Hepatocyte (in vitro differentiated cells): ENCODE measurements at places on chromosomes 3 and 15. TPM values are rescaled to one million over a fixed set of nuclear protein-coding genes. Genes with fewer than 3 reads are reported as not detected.
A peak's percentile ranks its signal among the peaks of the same experiment; 100 is the strongest.

The JMJD7 gene
- total RNA-seq: 14.1 and 14.4 TPM in 2 replicates

The ACSBG1 gene
- 0.08 and 0.93 TPM in 2 replicates for total RNA-seq

The PRSS50 gene
- 0.33 and 1.1 TPM in 2 replicates for total RNA-seq

The ZCWPW2 gene
- total RNA-seq: 0.52 and 0.77 TPM in 2 replicates

The IL17RE gene
- total RNA-seq: 9.1 and 10.2 TPM in 2 replicates

The LDHAL6B gene
- not detected in 2 replicates for total RNA-seq

The CFAP91 gene
- total RNA-seq: 1.4 and 2.3 TPM in 2 replicates

GRCh38 chr3:115708540-115708939 is 85.2 kb downstream of the GAP43 start:
- no peak overlapping the region for H3K27ac ChIP-seq
- H3K4me1 ChIP-seq: no peaks in the 10 kb centered on the region
- H3K4me3 ChIP-seq: no peak overlapping the region
- no peak for DNase-seq
- H3K27me3 ChIP-seq: no peaks in the 10 kb centered on the region

DNA sequence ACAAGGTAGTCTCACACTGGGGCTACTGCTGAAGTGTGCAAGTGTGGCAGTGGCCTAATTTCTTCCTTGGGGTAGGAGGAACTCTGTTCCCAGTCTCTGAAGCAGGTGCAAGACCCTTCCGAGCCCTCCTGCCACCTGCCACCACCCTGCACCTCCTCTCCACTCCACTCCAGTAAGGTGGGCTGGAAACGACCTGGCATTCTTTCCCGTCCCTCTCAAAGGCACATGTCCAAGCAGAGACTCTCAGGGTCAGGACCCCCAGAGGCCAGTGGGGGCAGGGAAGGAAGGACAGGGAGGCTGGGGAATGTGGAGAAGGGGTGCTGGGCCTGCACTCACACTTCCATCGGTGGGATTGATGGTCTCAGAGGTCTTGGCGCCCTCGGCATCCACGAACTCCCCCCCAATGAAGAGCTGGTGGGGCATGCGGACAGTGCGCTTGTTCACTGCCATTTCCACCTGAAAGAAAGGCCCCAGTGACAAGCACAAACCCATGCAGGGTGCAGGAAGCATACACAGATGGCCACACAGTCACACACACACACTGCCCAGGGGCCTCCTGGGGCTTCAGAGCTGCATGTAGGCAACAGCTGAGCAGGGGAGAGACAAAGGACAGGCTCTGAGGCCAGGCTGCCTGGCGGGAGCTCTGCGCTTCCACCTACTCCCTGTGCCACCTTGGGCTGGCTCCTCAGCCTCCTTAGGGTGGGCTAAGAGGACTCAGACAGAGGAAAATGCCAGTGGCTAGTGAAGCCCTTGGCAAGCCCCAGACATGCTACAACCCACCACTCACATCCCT is 43.8 kb downstream of the ALDH1L1 start:
- H3K4me1 ChIP-seq: no peaks in the 10 kb centered on the region
- H3K36me3 ChIP-seq: no peaks in the 10 kb centered on the region
- no peak overlapping the region for H3K4me3 ChIP-seq
- no peaks in the 10 kb centered on the region for H3K27me3 ChIP-seq

- no peak for DNase-seq
- no peak overlapping the region for H3K27ac ChIP-seq
- no peaks in the 10 kb centered on the region for H3K4me1 ChIP-seq
- peaks cover 6% of the 10 kb centered on the region for H3K36me3 ChIP-seq
These were observed 47.5 kb downstream of the SACM1L start for GRCh38 chr3:45736707-45737106.

GRCh38 chr3:148815316-148816110 is 12.1 kb upstream of the CPB1 start:
- H3K4me1 ChIP-seq: no peaks in the 10 kb centered on the region
- no peaks in the 10 kb centered on the region for H3K36me3 ChIP-seq
- no peak overlapping the region for H3K4me3 ChIP-seq
- no peak overlapping the region for H3K27ac ChIP-seq

DNA sequence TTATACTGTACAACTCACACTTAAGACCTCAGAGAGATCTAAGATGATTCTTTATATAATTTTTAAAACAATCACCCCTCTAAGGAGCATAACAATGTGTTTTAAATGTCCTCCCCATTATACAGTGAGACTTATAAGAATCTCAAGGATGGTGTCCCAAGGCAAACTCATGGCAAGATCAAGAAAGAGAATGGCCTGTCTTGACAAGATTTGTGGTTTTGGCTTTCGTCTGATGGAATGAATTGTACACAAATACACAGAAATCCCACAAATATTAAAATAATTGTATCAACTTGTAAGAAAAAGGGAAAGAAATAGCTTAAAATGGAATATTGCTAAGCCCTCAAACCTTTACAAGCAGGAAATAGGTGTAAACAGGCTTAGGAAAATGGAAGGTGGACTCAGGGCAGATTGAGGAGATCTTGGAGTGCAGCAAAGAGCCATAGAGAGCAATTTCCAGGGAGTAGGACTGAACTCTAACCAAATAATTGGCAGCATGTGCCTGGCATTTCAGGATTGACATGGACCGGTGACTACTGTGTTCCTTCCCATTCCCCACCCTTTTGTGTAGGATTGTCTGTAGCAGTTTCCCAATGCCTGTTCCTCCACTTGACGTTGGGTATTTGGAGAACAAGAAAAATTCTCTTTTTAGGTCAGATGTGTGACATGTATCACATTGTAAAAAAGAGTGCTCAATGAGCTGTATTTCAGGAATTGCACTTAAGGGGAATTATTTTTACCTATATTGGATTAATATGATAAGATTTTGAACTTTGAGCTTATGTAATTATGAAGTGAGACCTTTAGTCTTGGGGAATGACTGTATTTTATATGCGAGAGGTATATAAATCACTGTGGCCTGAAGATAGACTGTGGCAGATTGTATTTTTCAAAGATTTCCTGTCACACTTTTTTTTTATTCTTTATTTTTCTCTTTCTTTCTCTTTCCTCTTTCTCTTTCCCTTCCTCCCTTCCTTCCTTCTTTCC is 317.8 kb upstream of the SLITRK3 start:
- H3K27me3 ChIP-seq: no peaks in the 10 kb centered on the region
- no peaks in the 10 kb centered on the region for H3K4me1 ChIP-seq
- no peak for DNase-seq
- no peak overlapping the region for H3K27ac ChIP-seq

GRCh38 chr15:83378921-83379578 is 68.1 kb upstream of the SH3GL3 start:
- no peaks in the 10 kb centered on the region for H3K36me3 ChIP-seq
- no peak overlapping the region for H3K27ac ChIP-seq
- peaks cover 11% of the 10 kb centered on the region for H3K27me3 ChIP-seq
- no peak for DNase-seq
- no peaks in the 10 kb centered on the region for H3K4me1 ChIP-seq

DNA sequence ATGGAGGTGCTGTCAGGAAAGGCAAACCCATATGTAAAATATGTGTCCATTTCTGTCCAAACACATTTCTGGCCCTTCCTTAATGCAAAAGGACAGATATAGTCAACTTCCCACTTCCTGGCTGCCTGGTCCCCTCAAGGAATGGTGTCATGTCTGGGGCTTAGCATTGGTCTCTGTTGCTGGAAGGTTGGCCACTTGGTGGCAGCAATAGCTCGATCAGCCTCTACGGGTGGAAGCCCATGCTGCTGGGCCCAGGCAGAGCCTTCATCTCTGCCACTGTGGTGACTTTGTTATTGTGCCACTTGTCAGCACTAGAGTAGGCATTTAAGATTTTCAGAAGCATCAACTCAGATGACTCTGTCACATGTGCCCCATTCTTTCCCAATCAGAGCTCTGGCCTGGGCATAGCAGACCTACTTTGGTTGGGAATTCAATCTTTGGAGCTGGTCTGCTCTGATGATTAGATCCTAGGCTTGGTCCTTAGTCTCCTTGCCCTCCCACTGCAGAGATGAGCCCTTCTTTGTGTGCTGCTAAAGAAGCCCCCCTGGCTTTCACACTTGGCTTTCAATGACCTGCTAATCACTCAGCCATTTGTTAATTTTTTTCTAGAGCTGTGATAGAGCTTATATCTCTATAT is 51.0 kb upstream of the SPSB4 start:
- H3K27me3 ChIP-seq: no peaks in the 10 kb centered on the region
- H3K27ac ChIP-seq: peak overlapping the region; percentile 63
- H3K4me3 ChIP-seq: no peak overlapping the region
- H3K4me1 ChIP-seq: no peaks in the 10 kb centered on the region
- H3K36me3 ChIP-seq: no peaks in the 10 kb centered on the region

GRCh38 chr15:62760538-62760937 is 282.0 kb upstream of the TPM1 start:
- peaks cover 34% of the 10 kb centered on the region for H3K4me1 ChIP-seq
- no peak for DNase-seq
- H3K4me3 ChIP-seq: no peak overlapping the region
- no peaks in the 10 kb centered on the region for H3K36me3 ChIP-seq
- no peaks in the 10 kb centered on the region for H3K27me3 ChIP-seq
- H3K27ac ChIP-seq: no peak overlapping the region

- no peaks in the 10 kb centered on the region for H3K27me3 ChIP-seq
- H3K27ac ChIP-seq: no peak overlapping the region
- no peaks in the 10 kb centered on the region for H3K4me1 ChIP-seq
These were observed 27.7 kb downstream of the HLTF start for GRCh38 chr3:149058602-149059001.

DNA sequence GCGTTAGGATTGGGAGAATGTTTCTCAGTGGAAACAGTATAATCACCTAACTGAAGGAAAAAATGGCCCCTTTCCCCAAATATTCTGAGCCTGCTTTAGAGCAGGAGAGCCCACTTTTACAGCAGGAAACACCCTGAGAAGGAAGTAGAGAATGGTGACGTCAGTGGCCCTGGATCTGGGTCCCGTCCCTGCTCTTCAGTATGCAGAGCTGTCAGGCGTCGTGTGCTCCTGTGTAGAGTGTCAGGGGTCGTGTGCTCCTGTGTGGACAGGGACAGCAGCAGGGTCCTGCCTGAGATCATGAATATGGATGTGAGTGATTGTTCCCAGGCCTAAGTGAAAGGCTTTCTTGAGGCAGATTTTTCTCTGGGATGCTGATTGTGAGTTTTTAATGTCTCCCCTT is 45.2 kb downstream of the CGNL1 start:
- H3K36me3 ChIP-seq: no peaks in the 10 kb centered on the region
- H3K4me3 ChIP-seq: no peak overlapping the region
- peak overlapping the region; percentile 23 for H3K27ac ChIP-seq
- H3K4me1 ChIP-seq: peaks cover 11% of the 10 kb centered on the region

GRCh38 chr3:129658110-129658843 is 51.8 kb upstream of the PLXND1 start:
- no peaks in the 10 kb centered on the region for H3K36me3 ChIP-seq
- no peak overlapping the region for H3K27ac ChIP-seq
- no peak for DNase-seq
- no peaks in the 10 kb centered on the region for H3K27me3 ChIP-seq
- peaks cover 13% of the 10 kb centered on the region for H3K4me1 ChIP-seq

GRCh38 chr3:185153861-185154629 is 1.2 kb upstream of the C3orf70 start:
- no peak overlapping the region for H3K27ac ChIP-seq
- peak overlapping the region; percentile 81 for H3K4me3 ChIP-seq
- H3K27me3 ChIP-seq: peaks cover 33% of the 10 kb centered on the region
- no peak for DNase-seq
- no peaks in the 10 kb centered on the region for H3K4me1 ChIP-seq

GRCh38 chr3:10764259-10765051 is 51.6 kb upstream of the SLC6A11 start:
- H3K36me3 ChIP-seq: no peaks in the 10 kb centered on the region
- no peaks in the 10 kb centered on the region for H3K4me1 ChIP-seq
- peaks cover 8% of the 10 kb centered on the region for H3K27me3 ChIP-seq
- no peak for DNase-seq

DNA sequence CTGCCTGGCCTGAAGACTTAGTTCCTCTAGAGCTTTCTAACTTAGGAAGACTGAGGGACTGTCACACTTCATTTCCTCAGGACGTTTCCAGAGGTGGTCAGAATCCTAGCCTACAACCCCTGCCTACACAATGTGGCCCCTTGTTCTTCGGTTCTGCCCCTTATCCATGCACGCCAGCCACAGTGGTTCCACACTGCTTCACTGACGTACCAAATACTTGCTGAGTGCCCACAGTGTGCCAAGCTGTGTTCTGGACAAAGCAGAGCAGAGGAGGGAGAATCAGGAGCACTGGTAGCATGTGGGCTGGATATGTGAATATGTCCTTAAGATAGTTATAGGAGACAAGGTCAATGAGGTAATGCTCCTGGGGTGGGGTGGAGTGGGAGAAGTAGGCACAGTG is 70.5 kb upstream of the SAMMSON start:
- no peak overlapping the region for H3K27ac ChIP-seq
- DNase-seq: no peak
- H3K4me1 ChIP-seq: no peaks in the 10 kb centered on the region
- H3K27me3 ChIP-seq: no peaks in the 10 kb centered on the region
- no peak overlapping the region for H3K4me3 ChIP-seq

GRCh38 chr3:107092121-107092520 is 285.1 kb upstream of the CCDC54 start:
- DNase-seq: no peak
- no peaks in the 10 kb centered on the region for H3K4me1 ChIP-seq
- H3K27me3 ChIP-seq: no peaks in the 10 kb centered on the region
- H3K36me3 ChIP-seq: no peaks in the 10 kb centered on the region

DNA sequence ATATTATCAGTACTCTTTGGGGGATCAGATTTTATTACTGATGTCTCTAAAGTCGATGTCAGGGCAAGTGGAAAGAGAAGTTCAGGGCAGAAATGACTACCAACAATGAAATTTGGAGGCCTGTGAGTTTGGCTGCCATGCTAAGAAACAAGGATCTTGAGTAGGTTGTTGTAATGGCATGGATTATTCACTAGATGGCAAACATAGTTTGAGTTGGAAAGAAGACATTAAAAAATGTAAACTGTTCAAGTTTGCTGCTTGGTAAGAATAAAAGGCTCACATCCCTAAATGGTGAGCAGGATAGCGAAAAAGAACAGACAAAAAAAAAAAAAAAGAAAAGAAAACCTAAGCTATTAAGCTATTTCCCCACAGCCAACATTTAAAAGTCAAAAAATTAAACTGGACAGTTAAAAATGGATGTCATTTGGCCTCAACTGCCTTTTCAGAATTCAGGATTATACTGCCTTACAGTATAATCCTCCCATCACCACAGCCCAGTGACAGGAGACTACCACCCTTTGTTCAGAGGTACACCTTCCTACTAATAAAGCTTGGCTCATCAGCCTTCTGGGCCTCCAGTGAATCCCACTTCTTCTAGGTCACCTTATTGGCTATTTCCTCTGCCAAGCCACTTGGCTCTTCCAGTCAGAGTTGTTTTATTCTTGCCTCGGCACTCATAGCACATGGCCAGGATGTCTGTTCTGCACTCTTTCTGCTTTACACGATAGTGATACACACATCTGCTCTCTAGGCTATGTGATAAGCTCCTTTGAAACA is 163.7 kb downstream of the PLD1 start:
- DNase-seq: peak; percentile 45
- H3K27ac ChIP-seq: no peak overlapping the region
- no peaks in the 10 kb centered on the region for H3K27me3 ChIP-seq

DNA sequence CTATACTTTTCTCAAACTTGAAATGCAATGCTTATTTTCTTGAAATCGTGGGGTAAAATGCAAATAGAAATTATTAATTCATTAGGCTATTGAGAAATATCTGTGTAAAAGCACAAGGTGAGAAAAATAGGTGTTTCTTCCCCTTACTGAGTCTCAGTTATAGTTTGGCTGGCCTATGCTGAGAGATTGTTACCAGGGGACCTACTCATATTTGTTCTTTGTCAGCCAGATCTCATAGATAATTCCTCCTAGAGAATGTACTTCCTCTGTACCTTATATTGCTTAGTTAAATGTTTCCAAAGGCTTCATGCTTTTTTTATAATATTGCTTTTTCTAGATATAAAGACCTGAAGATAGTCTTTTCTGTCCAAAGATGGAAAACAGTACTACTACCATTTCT is 60.0 kb upstream of the TRPC1 start:
- H3K4me3 ChIP-seq: no peak overlapping the region
- H3K36me3 ChIP-seq: no peaks in the 10 kb centered on the region
- DNase-seq: no peak
- peaks cover 12% of the 10 kb centered on the region for H3K4me1 ChIP-seq
- peak overlapping the region; percentile 87 for H3K27ac ChIP-seq
